ENCODE measurements at places on chromosomes 5 and 9. TPM values are rescaled to one million over a fixed set of nuclear protein-coding genes. Genes with fewer than 3 reads are reported as not detected.

Gene OR13C2
- total RNA-seq = not detected

Gene PFN3
- total RNA-seq = not detected

Gene PDZD2
- total RNA-seq = not detected

Gene PCDHGB6
- total RNA-seq = 2.8 TPM

Gene FCHSD1
- total RNA-seq = 33.2 TPM

Gene PCDHA7
- under 0.01 TPM for total RNA-seq

Gene TGFBI
- 483 TPM for total RNA-seq

Gene INSL4
- total RNA-seq = not detected

Gene CDH18
- total RNA-seq = 1.1 TPM

Gene SLC1A1
- total RNA-seq = 3.9 TPM

Gene SLC46A2
- total RNA-seq = not detected

Gene SOX30
- not detected for total RNA-seq

Gene IFNA13
- not detected for total RNA-seq

Gene PLAC8L1
- not detected for total RNA-seq

Gene CCDC192
- not detected for total RNA-seq

Gene TAS2R1
- not detected for total RNA-seq

Gene SEMA6A
- total RNA-seq = 0.36 TPM

Gene TNFAIP8
- total RNA-seq = 42.5 TPM

All from IMR-90 (cell line).